ENCODE measurements at places on chromosomes 6 and 20.

GRCh38 chr6:75484535-75484934 lies 9.1 kb downstream of the FILIP1 start:
- DNase-seq, result no peak

GRCh38 chr20:25197183-25197869 lies 1.8 kb downstream of the ENTPD6 start:
- DNase-seq, result no peak

DNA sequence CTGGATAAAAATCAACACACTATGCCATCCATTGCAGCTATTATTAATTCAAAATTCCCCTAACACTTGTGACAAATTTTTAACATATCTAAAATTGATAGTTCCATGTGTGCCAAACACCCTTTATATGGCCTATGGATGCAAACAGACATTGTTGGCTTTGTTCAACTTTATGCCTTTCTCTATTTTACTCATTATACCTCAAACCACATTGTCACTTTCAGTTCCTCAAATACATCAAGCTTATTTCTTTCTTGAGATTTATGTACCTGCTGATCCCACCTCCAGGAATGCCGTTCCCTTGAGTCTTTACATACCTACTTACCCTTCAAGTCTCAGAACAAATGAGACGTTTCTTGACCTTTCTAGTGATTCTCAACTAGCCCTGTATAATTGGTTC lies 193.5 kb upstream of the PLN start:
- no peak for DNase-seq

DNA sequence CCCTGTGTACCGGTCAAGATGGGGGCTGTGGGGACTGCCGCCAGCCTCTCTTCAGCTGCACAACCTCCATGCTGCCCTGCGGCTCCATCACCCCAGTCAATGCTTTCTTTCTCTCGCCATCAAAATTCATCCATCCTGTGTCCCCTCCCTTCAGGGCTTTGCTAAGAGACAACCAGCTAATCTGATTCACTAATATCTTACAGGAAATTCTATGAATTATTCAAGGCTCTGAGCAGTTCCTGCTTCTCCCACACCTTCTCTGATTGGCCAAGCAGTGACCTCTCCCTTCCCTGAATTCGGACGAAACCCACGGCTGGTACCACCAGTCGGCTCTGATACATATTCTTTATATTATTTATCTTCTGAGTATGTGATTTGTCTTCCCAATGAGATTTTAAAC lies 13.8 kb downstream of the ITPR3 start:
- no peak for DNase-seq

- DNase-seq, result no peak
Measured at GRCh38 chr6:35601331-35602132, 87.2 kb downstream of the FKBP5 start.

GRCh38 chr20:38454556-38455473 lies 17.8 kb upstream of the RALGAPB start:
- no peak for DNase-seq

- peak; percentile 80 for DNase-seq
Measured at GRCh38 chr6:111087871-111088667, 766 bp downstream of the SLC16A10 start.

GRCh38 chr6:17986656-17987446 lies 584 bp downstream of the KIF13A start:
- peak; percentile 54 for DNase-seq

- DNase-seq, result no peak
Measured at GRCh38 chr6:149458806-149459205, 26.0 kb downstream of the ZC3H12D start.

Measured in activated CD8-positive, alpha-beta memory T cell treated with anti-CD3 and anti-CD28 coated beads, Interleukin-2, amount 50 U/mL, for 48 hours (primary cell).